ENCODE measurements at places on chromosomes 7 and 10. TPM values are rescaled to one million over a fixed set of nuclear protein-coding genes. Genes with fewer than 3 reads are reported as not detected.

GRCh38 chr7:129366-130221 is 62.8 kb upstream of the FAM20C start:
- DNase-seq: no peak

- DNase-seq: no peak
Observed at GRCh38 chr7:23075571-23075970, 30.0 kb upstream of the KLHL7 start.

- DNase-seq: peak; percentile 62
Observed at GRCh38 chr7:4681886-4682620, at the start of gene FOXK1. FOXK1 (plus strand) TSS chr7:4682295; CDS start chr7:4682309, 14 bp downstream.

- DNase-seq: no peak
Observed at GRCh38 chr7:126533715-126534114, 719.0 kb downstream of the GRM8 start.

GRCh38 chr10:99836711-99837110 is 54.3 kb downstream of the ABCC2 start:
- no peak for DNase-seq

- no peak for DNase-seq
Observed at GRCh38 chr10:1538531-1539061, 198.7 kb downstream of the ADARB2 start.

GRCh38 chr7:64192775-64193174 is 14.2 kb upstream of the ZNF735 start:
- DNase-seq: no peak

DNA sequence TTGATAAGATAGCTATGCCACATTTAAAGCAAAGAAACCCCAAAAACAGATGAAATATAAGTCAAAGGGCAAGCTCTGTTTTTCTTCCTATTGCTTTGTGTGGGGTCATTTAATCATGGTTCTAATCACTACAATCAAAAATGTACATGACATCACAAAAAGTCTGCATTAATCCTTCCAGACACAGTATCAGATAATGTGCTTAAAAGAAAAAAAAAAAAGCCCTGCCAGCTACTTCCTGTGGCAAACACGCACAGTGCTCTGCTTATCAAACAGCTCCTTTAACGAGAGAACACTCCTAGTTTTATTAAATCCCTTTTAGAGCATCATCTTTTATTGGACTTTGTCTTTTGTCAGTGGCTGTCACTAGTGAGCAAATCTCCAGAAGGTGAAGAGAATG is 1005.8 kb downstream of the GATA3 start:
- DNase-seq: no peak

- no peak for DNase-seq
Observed at GRCh38 chr7:142808802-142809583, 38.2 kb downstream of the PRSS2 start.

DNA sequence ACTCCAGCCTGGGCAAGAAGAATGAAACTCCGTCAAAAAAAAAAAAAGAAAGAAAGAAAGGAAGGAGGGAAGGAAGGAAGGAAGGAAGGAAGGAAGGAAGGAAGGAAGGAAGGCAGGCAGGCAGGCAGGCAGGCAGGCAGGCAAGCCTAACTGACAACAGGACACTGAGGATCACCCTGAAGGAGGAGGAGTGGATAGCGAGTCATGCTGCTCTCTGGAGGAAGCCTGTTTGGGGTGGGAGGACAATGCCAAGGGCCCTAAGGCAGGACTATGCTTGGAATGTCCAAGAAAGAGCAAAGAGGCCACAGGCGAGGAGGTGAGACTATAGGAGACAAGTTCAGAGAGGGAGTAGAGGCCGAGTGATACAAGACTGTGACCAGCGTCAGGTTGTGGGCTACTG is 107.0 kb upstream of the PARD3 start:
- DNase-seq: no peak

DNA sequence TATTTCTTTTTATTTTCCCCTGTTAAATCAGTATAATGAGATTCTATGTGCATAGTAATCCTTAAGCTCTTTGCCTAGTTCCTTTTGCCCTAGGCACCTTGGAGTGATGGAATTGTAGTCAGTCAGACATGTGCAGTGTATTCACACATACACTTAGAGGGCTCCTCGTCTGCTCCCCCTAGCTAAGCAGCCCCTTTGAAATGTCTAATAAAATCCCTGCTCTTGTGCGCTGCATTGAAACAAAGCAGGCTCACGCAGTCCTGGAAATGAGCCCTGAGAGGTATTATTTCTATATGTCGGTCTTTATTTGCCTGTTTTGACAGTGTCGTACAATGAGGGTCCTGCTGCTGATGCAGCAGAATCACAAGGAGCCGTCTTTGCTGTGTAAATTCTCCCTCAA is 258.7 kb downstream of the AUTS2 start:
- no peak for DNase-seq

GRCh38 chr10:45377321-45377720 is 3.3 kb downstream of the ALOX5 start:
- DNase-seq: no peak

GRCh38 chr7:36620166-36620708 is 104.1 kb downstream of the AOAH start:
- no peak for DNase-seq

DNA sequence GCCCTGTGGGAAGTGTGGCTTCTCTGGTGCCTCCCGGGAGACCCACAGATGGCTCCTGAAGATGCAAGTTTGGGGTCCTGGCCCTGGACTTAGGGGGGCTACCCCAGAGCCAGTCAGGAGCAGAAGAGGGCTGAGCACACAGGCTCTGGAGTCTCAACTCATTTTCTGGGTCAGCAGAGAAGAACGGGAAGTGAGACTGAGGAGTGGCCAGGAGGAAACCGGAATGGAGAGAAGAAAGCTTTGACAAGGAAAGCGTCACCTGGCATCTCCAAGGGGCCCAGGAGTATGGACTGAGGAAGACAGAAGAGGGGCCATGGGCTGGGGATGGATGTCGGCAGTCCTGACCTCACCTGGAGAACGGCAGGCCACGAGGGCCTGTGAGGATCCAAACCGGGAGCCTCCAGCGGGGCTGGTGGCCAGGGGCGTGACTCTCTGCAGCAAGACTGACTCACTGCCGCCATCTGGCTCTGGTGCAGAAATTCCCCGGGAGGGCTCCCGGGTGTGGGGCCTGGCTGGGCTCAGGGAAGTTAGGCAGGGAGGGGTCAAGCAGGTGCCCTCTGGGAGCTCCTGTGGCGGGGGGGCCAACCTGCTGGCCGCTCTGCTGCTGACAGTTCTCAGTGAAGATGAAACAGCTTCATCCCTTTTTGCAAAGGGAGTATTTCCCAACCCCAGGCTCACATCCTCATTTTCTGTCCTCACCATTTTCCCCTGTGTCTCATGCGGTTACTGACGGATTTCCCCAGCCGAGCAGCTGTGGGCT is 23.6 kb downstream of the DAGLB start:
- no peak for DNase-seq

- no peak for DNase-seq
Observed at GRCh38 chr7:15245831-15246230, 316.0 kb downstream of the AGMO start.

- DNase-seq: no peak
Observed at GRCh38 chr7:26329520-26330255, 38.0 kb downstream of the SNX10 start.

GRCh38 chr7:157721468-157722136 is 384.8 kb downstream of the DNAJB6 start:
- no peak for DNase-seq

DNA sequence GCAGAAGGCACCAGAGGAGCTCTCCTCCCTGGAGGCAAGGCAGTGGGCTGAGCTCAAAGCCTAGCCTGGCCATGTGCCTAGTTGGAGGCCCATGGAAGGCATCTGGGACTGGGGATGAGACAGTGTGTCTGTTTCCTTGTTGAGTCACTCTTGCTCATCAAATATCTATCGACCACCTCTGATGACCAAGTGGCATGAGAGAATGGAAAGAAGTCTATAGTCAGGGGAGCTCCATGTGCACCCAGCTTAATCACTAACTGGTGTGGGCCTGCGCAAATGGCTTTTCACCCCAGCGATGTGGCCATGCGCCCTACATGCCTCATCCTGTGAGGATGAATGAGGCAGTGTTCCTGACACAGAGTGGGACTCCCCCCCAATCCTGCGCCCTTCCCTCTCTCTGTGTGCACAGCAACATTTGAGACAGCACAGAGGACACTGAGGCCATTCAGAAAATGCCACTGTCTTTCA is 229.9 kb downstream of the RPS24 start:
- DNase-seq: no peak

- peak; percentile 59 for DNase-seq
Observed at GRCh38 chr10:113663142-113663541, 699 bp downstream of the NRAP start.

DNA sequence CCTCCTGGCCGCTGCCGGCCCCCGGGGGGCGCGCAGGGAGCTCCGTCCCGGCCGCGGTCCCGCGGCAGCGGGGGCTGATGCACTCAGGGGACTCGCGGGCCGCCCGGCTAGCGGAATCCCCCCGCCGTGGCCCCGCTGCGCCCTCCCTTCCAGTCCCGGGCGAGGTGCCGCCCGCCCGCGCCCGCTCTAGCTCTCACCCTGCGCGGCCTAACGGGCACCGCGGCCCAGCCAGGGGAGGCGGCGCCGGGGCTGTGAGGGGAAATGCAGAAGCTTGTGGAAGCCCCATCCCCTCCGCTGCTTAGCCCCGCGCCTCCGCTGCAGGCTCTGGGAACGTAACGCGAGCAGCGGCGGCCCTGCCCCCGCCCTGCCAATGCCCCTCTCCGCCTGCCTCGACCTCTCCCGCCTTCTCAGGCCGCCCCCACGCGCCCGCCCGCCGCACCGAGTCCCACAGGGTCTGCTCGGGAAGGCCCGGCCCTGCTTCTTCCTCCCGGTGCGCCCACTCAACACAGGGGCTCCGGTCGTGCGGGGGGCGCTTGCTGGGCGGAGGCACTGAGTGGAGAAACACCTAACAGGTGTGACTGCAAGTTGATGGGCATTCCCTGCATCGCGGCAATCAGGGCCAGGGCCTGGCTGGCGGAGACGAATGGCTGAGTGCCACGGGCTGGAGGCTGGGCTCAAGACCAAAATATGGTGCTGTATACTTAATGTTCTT is 384 bp upstream of the TMEM229A start:
- DNase-seq: no peak

DNA sequence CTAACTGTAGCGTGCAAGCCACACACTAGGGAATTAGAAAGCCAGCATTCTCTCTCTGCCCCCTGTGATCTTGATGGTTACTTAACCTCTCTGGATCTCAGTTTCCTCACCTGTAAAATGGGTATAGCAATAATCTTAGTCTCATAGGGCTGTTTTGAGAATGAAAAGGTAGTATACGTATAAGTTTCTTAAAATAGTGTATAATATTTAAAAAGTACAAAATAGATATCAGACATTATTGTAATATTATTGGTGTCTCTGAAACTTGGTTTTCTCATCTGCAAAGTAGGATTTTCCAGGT is 80.4 kb downstream of the CHN2 start:
- DNase-seq: no peak

GRCh38 chr7:101933688-101934121 is 116.3 kb downstream of the CUX1 start:
- no peak for DNase-seq

GRCh38 chr7:108263425-108263824 is 133.3 kb upstream of the LAMB4 start:
- no peak for DNase-seq

GRCh38 chr7:37145682-37146081 is 303.0 kb downstream of the ELMO1 start:
- DNase-seq: no peak

GRCh38 chr10:42962110-42962901 is 114.6 kb upstream of the RET start:
- no peak for DNase-seq

DNA sequence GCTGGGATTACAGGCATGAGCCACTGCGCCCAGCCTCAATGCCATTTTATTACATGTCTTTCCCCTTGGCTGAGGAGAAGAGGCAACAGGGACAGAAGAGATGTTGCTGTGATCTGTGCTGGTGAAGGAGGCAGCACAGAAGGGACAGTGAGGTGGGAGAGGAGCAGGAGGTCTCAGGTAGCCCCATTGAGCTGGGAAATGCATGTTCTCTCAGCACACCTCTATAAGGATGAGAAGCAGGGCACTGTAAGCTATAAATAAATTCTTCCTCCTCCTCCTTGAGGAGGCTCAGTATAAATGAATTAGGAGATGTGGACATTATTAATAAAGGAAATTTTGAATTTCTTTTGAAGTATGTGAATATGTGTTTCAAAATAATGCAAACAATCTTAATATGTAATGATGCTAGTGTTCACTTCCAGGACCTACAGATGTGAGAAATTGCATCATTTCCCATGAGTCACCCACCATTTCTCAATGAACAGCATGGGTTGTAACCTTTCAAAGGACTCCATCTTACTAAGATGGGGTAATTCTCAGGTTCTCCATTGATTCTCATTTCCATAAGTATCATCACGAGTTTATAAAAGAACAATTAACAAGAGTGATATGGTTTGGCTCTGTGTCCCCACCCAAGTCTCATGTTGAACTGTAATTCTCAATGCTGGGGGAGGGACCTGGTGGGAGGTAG is 88.9 kb upstream of the ODAD2 start:
- peak; percentile 32 for DNase-seq

DNA sequence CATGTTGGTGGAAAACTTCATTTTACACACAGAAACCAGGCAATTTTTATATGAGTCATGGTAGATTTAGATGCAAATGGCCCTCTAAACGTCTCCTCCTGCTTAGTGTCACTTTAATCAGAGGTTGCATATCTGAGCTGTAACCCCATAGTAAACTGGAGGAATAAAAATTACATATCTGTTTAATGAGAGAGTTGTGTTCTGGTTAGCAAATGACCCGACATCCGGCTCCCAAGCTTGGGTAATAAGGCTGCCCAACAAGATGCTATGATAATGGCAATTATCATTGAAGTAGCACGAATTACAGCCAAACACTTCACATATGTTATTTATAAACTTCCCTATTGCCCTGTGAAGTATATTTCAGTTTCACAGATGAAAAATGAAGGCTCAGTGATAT is 10.6 kb upstream of the ADAM12 start:
- no peak for DNase-seq

DNA sequence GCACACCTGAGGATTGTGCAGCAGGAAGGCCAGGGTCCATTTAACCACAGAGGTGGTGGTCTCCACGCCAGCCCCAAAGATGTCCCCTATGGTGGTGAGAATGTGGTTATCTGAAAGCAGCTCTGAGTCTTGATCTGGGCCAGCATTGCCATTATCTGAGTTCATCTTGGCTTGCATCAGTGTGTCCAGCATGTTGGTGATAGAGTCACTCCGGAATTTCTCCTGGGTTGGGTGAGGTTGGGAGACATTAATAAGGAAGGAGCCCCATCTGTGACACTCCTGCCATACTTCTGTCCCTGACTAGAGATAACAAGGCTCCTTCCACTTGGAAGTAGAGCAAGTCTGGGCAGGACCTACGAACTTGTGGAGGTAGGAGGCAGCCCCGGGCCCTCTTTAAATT is 4.2 kb downstream of the CYP17A1 start:
- DNase-seq: no peak

- DNase-seq: no peak
Observed at GRCh38 chr10:1168763-1169162, 112.6 kb downstream of the WDR37 start.

GRCh38 chr7:21753071-21753470 is 192.6 kb downstream of the CDCA7L start:
- no peak for DNase-seq

GRCh38 chr10:71638822-71639719 is 80.5 kb downstream of the C10orf105 start:
- no peak for DNase-seq

Gene CCDC146
- 0.27 TPM for total RNA-seq

Gene PIK3AP1
- 1.3 TPM for total RNA-seq

Gene LEP
- total RNA-seq: not detected

Gene DYNC1I1
- not detected for total RNA-seq

Gene ECHS1
- 108 TPM for total RNA-seq

Gene SPDYE2B
- total RNA-seq: not detected

Gene INSYN2A
- 0.17 TPM for total RNA-seq

Gene HABP2
- not detected for total RNA-seq

Gene C7orf33
- total RNA-seq: not detected

Gene ADRA2A
- not detected for total RNA-seq

Gene MYH16
- total RNA-seq: not detected

Gene PPP1R9A
- total RNA-seq: 3.6 TPM

Measured in NCI-H460 (cell line).